C1 segment of cervical spinal cord (tissue), 14 donors: ENCODE measurements at places on chromosomes 5 and 9.

DNA sequence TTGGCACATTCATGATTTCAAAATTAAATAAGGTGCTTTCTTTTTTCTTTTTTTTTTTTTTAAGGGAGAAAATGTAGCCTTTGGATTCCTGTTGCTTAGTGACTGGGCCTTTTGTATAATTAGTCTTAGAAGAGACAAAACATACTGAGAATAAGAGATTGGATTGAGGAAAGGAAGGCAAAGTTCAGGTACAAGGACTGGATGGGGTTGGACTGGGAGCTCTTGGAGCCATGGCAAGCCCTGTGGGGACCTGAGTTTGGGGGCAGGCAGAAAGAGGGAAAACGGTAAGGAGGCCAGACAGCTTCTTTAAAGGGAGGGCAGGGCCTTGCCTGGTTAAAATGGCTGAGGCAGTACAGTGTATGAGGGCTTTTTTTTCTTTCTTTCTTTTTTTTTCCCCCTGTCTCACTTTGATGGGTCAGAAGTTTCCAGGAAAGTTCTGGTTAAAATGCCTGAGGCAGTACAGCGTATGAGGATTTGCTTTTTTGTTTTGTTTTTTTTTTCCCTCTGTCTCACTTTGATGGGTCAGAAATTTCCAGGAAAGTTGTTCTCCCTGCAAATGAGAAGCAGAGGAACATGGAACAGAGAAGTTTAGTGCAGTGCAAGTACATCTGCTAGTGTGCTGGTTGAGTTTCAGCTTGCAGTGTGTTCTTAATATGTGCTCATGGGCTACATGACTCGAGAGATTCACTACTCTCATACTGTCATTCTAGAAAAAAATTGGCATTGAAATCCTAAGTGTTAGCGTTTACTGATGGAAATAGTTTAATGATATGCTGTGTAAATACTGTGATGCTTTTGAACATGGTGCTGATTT, 16.8 kb downstream of the SNX18 start:
- no peak for DNase-seq

DNA sequence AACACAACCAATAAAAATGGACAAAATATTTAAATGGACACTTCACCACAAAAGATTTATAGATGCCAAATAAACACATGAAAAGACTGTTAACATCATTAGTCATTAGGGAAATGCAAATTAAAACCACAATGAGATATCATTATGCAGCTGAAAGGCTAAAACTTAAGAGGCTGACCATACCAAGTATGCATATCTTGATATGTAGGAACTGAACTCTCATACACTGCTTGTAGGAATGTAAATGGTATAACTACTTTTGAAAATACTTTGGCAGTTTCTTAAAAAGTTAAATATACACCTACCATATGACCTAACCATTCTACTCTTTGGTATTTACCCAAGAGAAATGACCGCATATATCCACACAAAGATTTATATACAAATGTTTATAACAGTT, 13.6 kb upstream of the ADAMTS12 start:
- no peak for DNase-seq

GRCh38 chr9:34572092-34572491, 17.4 kb downstream of the CNTFR start:
- DNase-seq = no peak

DNA sequence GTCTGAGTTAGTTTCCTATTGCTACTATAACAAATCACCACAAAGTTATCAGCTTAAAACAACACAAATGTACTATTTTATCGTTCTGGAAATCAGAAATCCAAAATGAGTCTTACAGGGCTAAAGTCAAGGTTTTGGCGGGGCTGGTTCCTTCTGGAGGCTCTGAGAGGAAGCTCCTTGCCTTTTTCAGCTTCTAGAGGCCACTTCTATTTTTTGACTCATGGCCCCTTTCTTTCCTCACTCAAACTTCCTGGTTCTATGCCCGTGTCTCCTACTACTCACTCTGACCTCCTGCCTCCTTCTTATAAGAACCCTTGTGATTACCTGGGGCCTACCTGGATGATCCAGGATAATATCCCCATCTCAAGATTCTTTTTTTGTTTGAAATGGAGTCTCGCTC, 48.2 kb downstream of the GABBR2 start:
- no peak for DNase-seq

GRCh38 chr9:108441726-108442125, 414.1 kb downstream of the ACTL7B start:
- no peak for DNase-seq

- no peak for DNase-seq
These were observed 230.8 kb downstream of the BNC2 start for GRCh38 chr9:16639644-16640043.

DNA sequence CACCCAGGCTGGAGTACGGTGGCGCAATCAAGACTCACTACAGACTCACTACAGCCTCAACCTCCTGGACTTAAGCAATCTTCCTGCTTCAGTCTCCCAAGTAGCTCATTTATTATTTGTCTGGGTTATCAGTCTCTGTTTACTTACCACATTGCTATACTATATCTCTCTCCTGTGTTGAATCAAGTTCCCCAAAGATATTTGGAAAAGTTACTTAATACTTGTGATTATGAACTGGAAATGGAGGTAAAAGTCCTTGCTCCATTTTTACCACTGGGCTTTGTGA, 55.6 kb downstream of the ANGPTL2 start:
- DNase-seq = no peak

- DNase-seq = peak; percentile 16
These were observed 438 bp downstream of the SOX30 start for GRCh38 chr5:157651623-157652376.

DNA sequence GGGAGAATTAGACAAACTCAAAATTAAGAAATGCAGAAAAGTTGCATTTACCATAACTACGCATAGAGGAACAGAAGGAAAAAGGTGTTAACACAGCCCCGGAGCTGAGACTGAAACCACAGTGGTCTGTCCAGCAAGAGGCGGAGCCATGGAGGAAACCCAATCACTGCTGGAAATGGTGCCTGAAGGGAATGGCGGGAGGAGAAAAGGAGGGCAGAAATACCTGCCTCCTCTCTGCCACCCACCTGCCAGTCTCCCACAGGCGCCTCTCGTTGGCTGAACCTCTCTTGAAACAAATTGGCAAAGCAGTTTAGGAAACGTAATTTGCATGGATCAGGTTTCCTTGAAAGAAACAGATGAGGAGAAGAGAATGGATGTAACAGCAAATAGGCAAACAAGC, 9.7 kb upstream of the PRKACG start:
- no peak for DNase-seq

DNA sequence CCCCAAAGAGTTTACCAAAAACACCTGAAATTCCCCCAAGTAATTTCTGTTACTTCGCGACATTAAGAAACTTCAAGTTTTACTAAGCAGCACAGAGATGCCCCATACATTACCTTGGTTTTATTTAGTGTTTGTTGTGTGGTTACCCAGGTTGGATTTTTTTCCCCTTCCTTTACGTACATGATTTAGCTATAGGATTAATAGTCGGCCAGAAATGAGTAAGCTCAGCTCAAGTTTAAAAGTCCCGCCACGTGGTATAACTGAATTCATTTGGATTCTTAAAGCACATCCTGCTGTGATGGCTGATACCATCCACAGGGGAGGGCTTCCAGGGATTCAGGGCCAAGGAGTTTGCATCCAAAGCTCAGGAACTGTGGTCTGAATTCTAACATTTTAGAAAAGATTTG, 75.9 kb downstream of the DAP start:
- DNase-seq = no peak
